CD4-positive, alpha-beta memory T cell (primary cell): ENCODE measurements at places on chromosomes 5 and 9. TPM values are rescaled to one million over a fixed set of nuclear protein-coding genes. Genes with fewer than 3 reads are reported as not detected.

Gene HRCT1
- total RNA-seq: not detected

GRCh38 chr9:6899274-6899673 lies 141.5 kb downstream of the KDM4C start:
- H3K36me3 ChIP-seq: no peaks in the 10 kb centered on the region
- no peak for DNase-seq
- H3K4me1 ChIP-seq: peaks cover 11% of the 10 kb centered on the region
- H3K4me3 ChIP-seq: no peak overlapping the region

Gene ZNF879
- 15.9 TPM for total RNA-seq

Gene ITK
- total RNA-seq: 421 TPM

Gene PCDHB14
- 0.15 TPM for total RNA-seq

GRCh38 chr5:75051217-75051751 lies 1.1 kb downstream of the GCNT4 start:
- DNase-seq: peak; percentile 51
- no peaks in the 10 kb centered on the region for H3K27me3 ChIP-seq
- peaks cover 75% of the 10 kb centered on the region for H3K4me1 ChIP-seq
- H3K36me3 ChIP-seq: peaks cover under 1% of the 10 kb centered on the region
- peak overlapping the region; percentile 43 for H3K4me3 ChIP-seq
- peak overlapping the region; percentile 67 for H3K27ac ChIP-seq

Gene ENTREP1
- total RNA-seq: not detected
